ENCODE measurements at places on chromosomes 6 and 20.

- DNase-seq, result no peak
Measured at GRCh38 chr20:16714751-16715150, 15.1 kb upstream of the SNRPB2 start.

DNA sequence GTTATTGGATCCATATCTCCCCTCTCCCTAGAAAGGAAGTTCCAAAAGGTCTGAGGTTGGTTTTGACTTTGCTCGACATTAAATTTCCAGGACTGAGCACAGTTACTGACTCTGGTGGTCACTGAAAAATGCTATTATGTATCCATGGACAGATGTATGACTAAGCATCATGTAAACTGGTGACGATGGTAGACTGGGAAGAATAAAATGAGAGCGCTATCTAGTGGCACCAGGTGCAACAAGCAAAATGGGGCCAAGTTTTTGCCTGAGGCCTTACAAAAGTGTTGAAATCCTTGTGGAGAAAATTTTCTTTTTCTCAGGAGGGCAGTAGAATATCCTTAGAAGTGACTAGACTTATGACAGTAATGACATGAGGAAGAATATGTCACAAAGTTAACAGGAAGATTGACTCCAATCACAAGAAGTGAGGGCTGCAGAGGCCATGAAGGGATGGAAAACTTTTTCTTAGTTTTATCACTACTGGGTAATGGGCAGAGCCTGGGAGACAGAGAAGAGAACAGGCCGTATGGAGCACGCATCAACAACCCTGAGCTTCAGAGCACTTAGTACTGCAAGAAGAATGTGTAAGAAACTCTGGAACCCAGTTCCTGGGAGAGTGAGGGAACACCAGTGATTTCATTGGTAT lies 88.9 kb upstream of the ELOVL5 start:
- DNase-seq, result peak; percentile 58

DNA sequence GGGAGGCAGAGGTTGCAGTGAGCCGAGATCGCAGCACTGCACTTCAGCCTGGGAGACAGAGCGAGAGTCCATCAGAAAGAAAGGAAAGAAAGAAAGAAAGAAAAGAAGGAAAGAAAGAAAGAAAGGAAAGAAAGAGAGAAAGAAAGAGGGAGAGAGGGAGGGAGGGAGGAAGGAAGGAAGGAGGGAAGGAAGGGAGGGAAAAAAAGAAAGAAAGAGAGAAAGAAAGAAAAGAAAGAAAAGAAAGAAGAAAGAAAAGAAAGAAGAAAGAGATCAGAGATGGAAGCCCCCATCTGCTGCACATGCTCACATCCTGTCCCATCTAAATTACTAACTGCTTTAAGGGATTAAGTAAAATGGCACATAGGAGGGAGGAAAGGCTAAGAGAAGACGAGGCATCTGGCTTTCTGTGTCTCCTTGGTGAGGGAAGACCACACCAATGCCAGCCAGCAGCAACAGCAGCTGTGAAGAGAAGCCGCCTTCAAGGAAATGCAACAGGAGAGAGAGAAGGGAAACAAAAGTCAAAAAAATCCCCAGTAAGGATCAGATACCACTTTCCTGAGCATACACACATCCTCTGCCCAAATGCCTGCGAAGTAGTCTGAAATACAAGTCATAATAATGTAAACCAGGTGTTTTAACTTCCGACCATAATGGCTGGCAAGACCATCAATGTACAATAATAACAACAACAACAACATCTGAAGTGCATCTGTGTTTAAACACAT lies 300.2 kb upstream of the JARID2 start:
- DNase-seq, result no peak

GRCh38 chr20:4112481-4113421 lies 97.4 kb upstream of the RNF24 start:
- no peak for DNase-seq

DNA sequence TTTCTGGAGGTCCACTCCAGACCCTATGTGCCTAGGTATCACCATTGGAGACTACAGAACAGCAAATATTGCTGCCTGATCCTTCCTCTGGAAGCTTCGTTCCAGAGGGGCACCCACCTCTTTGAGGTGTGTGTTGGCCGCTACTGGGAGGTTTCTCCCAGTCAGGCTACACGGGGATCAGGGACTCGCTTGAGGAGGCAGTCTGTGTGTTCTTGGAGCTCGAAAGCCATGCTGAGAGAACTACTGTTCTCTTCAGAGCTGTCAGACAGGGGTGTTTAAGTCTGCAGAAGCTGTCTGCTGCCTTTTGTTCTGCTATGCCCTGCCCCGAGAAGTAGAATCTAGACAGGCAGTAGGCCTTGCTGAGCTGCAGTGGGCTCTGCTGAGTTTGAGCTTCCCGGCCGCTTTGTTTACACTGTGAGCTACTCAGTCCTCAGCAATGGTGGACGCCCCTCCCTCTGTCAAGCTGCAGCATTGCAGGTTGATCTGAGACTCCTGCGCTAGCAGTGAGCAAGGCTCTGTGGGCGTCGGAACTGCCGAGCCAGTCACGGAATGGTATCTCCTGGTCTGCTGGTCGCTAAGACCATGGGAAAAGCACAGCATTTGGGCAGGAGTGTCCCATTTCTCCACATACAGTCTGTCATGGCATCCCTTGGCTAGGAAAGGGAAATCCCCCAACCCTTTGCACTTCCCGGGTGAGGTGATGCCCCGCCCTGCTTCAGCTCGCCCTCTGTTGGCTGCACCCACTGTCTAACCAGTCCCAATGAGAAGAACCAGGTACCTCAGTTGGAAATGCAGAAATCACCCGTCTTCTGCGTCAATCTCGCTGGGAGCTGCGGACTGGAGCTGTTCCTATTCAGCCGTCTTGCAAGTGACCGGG lies 32.5 kb upstream of the ASCC3 start:
- DNase-seq, result no peak

DNA sequence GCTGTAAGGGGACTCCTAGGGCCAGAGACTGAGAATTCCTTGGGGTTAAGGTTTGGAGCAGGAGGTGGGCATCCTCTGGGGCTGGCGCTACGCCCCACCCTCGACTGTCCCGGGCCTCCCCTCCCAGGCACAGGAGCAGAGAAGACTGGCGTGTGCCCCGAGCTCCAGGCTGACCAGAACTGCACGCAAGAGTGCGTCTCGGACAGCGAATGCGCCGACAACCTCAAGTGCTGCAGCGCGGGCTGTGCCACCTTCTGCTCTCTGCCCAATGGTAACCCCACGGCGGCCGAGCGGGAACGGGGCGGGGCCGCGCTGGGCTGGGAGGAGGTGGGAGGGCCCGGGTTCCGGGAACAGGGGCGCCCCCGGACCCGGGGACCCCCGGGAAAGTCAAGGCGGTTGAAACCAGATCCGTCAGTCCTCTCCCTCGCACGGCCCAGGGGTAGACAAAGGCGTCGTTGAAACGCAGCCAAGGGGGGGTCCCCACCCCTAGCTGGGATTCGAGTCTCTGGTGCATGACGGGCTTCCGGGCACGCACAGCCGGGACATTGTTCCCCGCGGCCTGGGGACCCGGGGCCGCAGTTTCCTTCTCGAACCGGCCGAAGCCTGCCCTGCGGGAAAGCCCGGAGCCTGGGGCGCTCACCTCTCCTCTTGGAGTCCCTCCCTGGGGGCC lies 844 bp downstream of the WFDC2 start:
- DNase-seq, result peak; percentile 47

- DNase-seq, result no peak
Measured at GRCh38 chr6:145895802-145896201, 68.4 kb downstream of the SHPRH start.

DNA sequence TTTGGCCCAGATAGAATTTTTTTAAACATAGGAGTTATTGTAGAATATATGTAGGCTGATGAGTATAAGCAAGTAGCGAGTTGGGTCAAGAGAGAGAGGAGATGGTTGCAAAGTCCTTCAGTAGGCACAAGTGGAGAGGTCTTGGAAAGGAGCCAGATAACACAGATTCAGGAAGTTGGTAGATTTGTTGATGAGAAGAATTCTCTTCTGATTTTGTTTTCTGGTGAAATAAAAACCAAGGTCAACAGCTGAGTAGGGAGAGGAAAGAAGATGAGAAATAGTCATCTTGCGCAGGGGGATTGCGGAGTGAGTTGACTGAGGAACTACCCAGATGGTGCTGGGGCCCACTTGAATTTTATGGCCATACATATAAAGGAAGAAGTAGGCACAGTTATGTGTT lies 17.4 kb upstream of the CD83 start:
- no peak for DNase-seq

DNA sequence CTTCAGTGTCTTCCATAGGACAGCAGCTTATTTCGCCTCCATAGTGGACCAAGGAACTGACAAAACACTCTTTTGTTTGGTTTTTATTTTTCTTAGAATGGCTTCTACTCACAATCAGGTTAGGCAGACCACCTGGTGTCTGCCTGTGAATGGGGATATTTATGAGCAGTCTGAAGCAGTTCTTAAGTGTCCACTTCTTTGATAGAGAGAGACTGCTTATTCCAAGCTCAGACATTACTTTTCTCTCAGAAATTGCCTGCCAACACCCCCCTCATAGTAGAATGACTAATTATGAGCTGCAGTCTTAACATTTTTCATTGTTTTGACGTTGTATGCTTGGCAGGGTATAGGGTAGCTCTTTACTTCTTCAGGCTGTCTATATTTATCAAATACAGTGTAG lies 174.7 kb downstream of the ZFAND3 start:
- no peak for DNase-seq

GRCh38 chr6:163520956-163521355 lies 106.4 kb downstream of the QKI start:
- no peak for DNase-seq

- DNase-seq, result no peak
Measured at GRCh38 chr6:87742106-87742505, 40.1 kb upstream of the AKIRIN2 start.

DNA sequence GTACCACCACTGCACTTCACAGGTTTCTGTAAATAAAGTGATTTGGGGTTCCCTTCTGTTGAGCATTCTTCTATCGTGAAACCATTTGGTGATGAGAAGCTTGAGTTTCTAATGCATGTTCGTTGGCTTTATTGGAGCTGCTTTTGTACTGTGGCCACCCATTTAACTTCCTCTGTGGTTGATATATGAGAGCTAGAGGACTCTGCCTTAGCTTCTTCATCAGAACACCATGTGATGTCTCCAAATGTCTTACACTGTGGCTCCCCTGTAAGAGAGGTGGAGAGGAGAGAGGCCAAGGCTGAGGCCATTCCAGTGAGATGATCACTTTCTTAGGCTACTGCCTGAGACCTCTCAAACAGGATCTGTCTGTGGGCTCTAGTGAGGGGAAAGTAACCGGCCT lies 114.5 kb downstream of the SLC16A10 start:
- no peak for DNase-seq

DNA sequence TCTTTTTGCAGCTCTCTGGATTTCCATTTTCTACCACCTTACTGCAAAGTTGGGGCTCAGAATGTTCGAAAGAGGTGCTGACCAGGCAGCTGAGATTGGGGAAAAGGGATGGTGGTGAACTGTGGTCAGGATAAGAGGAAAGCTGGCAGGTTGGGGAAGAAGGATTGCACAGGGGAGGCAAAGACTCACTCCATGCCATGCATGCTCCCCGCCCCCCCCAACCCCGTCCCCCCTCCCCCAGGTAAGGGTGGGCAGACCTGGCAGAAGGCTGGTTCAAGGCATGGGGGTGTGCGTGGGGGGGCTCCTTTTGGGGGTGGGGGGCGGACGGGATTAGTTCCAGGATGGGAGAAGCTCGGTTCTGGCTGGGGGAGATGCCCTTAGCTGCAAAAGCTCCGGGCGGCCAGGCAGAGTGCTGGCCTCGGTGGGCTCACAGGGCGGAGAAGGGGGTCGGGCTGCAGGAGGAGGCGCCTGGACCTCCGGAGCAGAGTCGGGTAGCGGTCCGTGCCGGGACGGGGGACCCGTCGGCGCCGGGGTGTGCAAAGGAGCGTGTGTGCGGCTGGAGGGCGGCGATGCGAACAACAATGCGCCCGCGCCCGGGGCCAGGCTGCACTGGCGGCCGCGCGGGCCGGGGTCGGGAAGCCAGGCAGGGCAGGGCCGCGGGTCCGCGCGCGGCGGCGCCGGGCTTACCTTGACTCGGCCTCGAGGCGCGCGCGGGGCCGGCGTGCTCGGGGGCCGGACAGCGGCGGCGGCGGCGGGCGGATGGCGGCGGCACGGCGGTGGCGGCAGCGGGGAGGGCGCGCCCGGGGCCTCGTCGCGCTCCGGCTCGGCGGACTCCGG lies 880 bp downstream of the ADNP start:
- DNase-seq, result peak; percentile 12

DNA sequence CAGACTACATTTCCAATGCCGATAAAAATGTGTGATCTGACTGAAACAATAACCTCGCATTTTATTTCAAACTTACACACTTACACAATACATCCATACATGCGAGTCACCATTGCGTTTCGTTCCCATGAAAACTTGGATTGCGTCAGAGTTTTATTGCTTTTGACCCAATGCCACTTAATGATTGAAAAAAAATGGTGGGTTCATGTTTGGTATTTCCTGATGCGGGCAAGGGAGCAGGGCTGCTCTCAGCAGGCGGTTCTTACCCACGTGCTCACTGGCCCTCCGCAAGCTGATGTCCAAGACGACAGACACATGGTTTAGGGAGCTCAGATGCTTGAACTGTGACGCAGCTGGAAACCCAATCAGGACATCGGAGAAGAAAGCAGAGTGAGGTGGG lies 281.0 kb upstream of the SULF2 start:
- DNase-seq, result no peak

DNA sequence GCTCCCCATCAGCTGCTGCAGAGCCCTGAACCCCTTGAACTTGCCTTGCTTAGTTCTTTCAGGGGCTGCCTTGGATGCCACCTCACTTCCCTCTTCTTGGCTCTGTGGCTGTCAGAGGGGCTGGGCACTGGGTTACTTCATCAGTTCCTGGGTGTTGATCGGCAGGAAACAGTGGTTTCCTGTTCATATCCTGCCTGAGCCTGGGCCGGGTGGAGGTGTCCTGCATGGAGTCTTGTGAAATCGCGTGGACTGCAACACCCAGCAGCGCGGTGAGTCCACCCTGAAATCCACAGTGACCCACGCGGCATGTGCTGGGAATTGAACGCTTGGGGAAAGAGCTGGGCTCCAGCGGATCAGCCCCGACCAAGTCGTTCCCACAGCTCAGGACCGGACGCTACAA lies 97.5 kb downstream of the CDH26 start:
- DNase-seq, result no peak

- DNase-seq, result no peak
Measured at GRCh38 chr6:40669343-40669742, 82.2 kb upstream of the LRFN2 start.

GRCh38 chr6:35061651-35062410 lies 79.3 kb downstream of the TCP11 start:
- DNase-seq, result no peak

- DNase-seq, result no peak
Measured at GRCh38 chr6:11366183-11366933, 133.9 kb upstream of the NEDD9 start.

- DNase-seq, result no peak
Measured at GRCh38 chr6:10369896-10370295, 45.0 kb downstream of the TFAP2A start.

All from NCI-H2081 (cell line).